ENCODE measurements at places on chromosomes 6 and 20.

GRCh38 chr6:152432758-152433157, 204.4 kb downstream of the SYNE1 start:
- no peak for DNase-seq

- no peak for DNase-seq
Measured at GRCh38 chr6:116389357-116389756, 18.6 kb downstream of the DSE start.

DNA sequence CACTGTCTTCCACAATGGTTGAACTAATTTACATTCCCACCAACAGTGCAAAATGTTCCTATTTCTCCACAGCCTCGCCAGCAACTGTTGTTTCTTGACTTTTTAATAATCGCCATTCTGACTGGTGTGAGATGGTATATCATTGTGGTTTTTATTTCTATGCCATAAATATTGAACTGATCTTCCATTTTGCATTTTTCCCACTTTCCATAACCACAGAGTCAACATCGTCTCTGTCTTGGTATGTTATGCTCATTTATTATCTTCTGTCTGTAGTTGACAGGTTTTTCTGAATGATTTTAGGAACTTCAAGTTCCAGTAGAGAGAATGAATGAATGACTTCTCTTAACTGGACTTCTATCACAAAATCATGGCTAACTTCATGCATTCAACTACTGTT, 259.8 kb downstream of the UST start:
- DNase-seq = no peak

DNA sequence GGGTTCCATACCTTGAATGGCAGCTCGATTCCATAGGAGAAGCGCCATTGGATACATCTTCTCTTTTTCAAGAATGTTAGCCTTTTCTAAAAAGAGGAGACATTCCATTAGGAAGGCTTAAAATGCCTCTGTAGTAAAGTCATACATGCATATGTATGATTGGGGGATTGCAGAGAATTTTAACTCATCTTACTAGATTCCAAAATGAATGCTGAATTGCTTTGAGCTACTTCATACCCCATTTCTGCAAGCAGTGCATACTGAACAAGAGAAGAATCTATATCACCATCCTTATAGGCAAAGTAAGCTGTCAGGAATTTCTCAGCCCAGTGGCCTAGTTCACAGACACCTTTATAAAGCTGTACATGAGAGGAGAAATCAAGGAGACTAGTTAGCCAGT, 80.3 kb downstream of the NDUFAF5 start:
- no peak for DNase-seq

Measured in cardiac septum (tissue), 1 donor.